Right atrium auricular region (tissue), 2 donors: ENCODE measurements at places on chromosomes 5 and 9. TPM values are rescaled to one million over a fixed set of nuclear protein-coding genes. Genes with fewer than 3 reads are reported as not detected.

PCDH1 gene
- total RNA-seq, result 25.3 TPM

SLC22A5 gene
- total RNA-seq, result 8.6 TPM

GRCh38 chr5:113193311-113193978 lies 216.8 kb downstream of the DCP2 start:
- H3K27ac ChIP-seq, result no peak overlapping the region
- no peak for DNase-seq
- H3K4me1 ChIP-seq, result peaks cover 22% of the 10 kb centered on the region

DNA sequence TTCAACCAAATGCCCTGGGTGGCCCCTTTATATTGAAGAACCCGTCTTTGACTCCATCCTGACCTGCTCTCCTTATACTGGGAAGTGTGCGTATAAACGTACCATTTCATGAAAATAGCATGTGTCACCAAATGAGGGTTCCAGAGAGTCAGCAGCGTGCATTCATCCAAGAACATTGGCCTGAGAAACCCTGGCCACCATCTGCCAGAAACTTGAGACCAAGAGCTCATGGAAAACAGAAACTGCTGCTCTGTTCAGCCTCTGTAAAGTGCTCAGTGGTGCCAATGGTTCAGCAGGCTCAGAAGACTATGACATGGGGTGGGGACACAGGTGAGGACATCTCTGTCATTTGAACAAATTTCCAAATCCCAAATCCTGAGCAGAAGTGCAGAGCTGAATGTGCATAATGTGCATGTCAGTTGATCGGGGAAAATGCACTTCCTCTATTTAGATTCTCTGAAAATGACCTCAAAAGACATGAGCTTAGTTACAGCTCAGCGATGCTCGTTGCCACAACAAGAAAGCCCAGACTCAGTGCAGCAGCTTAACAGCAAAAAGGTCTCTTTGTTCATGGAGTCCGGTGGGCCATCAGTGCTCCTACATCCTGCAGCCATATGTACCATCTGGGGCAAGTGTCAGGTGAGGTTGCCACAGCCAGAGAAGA lies 176.1 kb downstream of the ATPSCKMT start:
- no peaks in the 10 kb centered on the region for H3K27me3 ChIP-seq
- H3K4me3 ChIP-seq, result no peak overlapping the region
- H3K4me1 ChIP-seq, result no peaks in the 10 kb centered on the region

DNA sequence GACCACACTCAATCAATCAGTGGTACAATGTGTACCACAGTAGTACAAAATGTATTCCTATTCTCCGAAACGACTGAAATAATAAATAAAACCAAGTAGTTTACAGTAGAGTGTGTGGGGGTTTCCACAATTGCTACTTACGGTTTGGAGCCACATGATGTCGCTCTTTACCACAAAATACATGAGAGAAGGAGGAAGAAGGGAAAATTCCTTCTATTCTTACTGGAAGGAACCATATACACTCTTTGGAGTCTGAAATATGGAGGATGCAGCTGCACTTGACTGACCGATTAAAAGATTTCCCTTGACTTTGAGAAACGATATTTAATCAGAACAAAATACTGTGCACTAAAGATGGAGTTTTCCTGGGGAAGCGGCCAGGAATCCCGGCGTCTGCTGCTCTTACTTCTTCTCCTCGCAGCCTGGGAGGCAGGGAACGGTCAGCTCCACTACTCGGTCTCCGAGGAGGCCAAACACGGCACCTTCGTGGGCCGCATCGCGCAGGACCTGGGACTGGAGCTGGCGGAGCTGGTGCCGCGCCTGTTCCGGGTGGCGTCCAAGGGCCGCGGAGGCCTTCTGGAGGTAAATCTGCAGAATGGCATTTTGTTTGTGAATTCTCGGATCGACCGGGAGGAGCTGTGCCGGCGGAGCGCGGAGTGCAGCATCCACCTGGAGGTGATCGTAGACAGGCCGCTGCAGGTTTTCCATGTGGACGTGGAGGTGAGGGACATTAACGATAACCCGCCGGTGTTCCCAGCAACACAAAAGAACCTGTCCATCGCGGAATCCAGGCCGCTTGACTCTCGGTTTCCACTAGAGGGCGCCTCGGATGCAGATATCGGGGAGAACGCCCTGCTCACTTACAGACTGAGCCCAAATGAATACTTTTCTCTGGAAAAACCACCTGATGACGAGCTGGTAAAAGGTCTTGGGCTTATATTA lies at the start of gene PCDHA4:
Gene PCDHA4 (plus strand): TSS at position 235 of the 942 bp plus-strand sequence.
- no peak within 1 kb of the TSS for H3K27ac ChIP-seq
- no peak within 1 kb of the TSS for H3K4me3 ChIP-seq
- no peaks in the 10 kb centered on the region for H3K36me3 ChIP-seq
- no peaks in the 10 kb centered on the region for H3K4me1 ChIP-seq
- H3K27me3 ChIP-seq, result no peaks in the 10 kb centered on the region
